ENCODE measurements at places on chromosomes 1 and 21.
A peak's percentile ranks its signal among the peaks of the same experiment; 100 is the strongest.

GRCh38 chr1:198880818-198881597 lies 242.2 kb downstream of the PTPRC start:
- DNase-seq, result peak; percentile 60

DNA sequence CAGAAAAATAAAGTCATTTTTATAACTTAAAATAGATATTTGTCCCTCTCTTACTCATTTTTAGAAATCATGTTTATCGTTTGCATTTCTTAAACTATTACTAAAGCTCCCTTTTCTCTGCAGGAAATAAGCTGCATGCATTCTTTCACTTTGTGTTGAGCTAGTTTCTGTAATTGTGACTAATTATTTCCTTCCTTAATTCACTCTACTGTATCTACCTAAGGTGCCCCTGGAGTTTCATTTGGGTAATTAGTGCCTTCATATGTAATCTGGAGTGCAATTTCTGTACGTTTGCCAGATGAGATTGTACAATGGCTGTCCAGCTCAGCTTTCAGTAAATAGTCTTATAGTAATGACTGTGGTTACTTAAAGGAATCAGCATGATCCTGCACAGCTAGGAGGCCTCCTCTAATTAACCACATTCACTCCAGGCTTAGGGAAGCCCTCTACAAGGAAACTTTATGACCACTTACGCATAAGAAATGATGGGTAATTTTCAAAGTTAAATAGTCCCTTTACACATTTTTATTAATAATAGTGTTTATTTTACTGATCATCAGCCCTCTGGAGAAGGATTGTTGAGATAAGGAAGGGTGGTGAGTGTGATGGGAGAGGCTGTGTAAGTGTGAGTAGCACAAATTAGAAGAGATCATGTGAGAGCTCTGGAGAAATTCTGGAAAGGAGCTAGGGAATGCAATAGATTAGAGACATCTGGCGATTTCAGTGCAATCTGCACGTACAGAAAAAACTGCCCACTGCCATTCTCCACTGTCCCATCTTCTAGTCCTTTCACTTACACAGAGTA lies 86.8 kb downstream of the LRRC8C start:
- DNase-seq, result no peak

DNA sequence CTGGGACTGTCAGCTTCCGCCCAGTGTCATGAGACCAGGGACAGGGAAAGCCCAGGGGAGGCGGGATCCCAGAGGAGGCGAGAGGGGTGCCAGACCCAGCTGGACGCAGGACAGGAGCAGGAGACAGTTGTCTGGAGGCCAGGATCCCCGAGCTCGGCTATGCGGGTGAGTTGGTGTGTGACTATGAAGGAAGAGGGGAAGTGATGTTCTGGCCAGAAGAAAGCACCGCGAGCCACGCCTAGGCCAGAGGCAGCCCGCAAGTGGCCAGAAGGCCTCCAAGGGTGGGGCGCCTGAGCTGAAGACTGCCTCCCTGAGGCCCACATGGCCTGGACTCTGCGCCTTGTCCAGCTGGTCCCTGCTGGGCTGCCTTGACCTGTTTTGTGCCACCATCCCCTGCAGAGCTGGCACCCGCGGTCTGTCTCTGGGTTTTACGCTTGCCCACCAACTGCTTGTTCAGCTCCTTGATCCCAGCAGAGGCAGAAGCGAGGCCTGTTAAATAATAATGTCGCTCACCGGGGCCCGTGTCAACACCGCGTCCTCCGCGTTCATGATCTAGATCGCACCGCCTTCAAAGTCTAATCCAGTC lies 85.2 kb upstream of the ACTL8 start:
- DNase-seq, result no peak

GRCh38 chr1:56258371-56258770 lies 321.0 kb downstream of the PLPP3 start:
- no peak for DNase-seq

- no peak for DNase-seq
Measured at GRCh38 chr1:101316256-101316655, 79.4 kb downstream of the S1PR1 start.

DNA sequence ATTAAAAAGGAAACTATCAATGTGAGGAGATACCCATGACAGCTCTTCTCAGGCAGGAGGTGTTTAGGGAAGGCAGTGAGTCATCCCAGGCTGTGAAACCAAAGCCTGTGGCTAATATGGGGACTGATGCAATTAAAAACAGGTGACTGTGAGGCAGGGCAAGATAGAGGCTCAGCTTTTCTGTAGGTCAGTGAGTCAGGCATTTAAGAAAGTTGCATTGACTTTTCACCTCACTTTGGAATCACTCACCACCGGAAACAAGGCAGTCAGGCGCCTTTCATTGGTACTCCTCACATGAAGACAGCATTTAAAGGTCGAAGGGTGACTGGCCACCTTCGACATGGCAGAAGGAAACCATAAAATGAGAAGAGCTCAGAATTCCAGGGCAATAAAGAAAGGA lies 54.5 kb downstream of the PAPPA2 start:
- DNase-seq, result peak; percentile 78

Measured in urothelium cell line (cell line).